ENCODE measurements at places on chromosomes 1 and 21.

GRCh38 chr1:47918257-47918867, 78.8 kb downstream of the TRABD2B start:
- no peak for DNase-seq

- no peak for DNase-seq
These were observed 1.8 kb downstream of the EYA3 start for GRCh38 chr1:28086651-28087050.

GRCh38 chr1:7580923-7581753, 190.0 kb upstream of the VAMP3 start:
- peak; percentile 56 for DNase-seq

DNA sequence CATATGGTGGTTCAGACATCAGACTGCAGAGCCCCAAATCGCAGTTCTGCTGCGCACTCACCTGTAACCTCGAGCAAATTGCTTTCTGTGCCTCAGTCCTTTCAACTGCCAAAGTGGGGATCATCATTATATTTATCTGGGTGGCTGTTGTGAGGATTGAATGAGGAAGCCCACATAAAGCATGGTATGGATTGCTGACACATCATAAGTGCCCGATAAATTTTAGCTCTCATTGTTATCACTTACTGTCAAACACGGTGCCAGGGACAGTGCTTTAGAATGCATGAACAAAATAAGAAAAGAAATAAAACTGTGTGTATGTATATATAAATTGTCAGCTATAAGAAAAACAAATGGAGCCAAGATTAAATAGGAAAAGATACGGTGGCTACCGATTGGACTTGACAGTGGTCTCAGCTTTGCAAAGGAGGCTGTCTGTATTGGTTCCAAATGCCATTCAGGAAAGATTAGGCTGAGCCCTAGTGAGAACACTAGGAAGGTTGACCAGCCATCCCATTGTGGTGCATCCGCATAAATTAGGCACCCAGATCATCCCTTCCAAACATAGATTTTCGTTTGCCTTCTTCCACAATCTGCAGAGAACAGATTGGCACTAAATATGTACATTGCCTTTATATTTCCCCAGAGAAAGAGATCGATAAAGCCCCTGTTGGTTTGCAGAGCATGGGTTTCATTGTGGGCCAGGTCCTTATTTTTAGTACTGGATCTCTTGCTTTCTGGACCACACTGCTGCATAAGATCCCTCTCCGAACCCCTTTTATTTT, 91.8 kb upstream of the KAZN start:
- DNase-seq: no peak

DNA sequence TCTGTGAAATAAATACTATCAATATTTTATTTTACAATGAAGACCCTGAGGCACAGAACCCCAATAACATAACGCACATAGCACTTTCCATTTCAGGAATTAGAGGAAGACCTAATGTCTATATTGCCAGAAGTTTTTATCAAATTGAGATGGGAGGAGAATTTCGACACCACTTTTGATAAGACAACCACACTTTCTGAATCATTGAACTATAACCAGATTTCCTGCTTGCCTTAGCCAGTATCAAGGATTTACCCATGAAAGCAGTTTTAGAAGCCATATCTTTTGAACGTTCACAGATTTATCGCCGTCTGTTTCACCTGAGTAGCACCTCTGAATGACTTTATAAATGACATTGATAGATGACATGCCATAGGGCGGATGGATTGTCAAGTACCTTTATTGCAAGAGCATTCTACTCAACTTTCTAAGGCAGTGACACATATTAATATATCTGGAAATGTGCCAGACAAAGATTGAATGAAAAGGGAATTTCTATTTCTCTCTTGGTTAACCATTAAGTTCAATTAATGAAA, 768.4 kb downstream of the LTN1 start:
- no peak for DNase-seq

DNA sequence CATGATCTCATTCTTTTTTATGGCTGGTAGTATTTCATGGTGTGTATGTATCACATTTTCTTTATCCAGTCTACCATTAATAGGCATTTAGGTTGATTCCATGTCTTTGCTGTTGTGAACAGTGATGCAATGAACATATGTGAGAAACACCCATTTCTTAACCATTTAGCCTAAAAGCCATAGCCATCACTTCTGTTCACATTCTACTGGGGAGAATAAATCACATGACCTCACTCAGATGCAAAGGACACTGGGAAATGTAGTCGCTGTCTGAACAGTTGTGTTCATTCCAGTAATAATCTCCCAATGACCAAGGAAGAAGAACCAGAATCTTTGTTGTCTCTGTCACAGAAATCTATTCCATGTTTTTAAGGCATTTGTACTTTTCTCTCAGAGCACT, 15.1 kb upstream of the PLA2G2E start:
- no peak for DNase-seq

DNA sequence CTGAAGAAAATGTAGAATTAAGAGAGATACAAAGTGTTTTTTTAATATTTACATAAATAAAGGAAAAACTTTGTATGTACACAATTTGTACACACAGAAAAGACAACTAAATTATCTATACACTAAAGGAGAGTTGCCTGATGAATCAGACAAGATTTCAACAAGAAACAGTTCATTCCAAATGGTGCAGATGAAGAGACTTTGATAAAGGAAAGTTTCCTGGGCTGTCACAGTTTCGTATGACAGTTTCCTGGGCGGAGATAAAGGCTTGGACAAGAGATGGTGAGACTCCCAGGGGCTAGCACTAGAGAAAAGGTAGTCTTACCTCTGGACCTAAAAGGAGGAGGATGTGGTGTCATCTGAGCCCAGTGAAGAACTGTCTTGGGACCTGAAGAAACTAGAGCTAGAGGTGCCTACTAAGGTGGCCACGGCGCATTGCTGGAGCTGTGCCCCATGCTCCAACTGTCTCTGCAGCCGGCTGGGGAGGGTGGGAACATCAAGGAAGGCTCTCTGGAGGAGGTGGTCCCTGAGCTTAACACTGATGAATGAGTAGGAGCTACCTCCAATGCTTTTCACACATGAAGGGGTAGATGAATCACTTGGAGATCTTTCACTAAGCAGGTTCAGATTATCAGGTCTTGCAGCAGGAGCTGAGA, 32.2 kb downstream of the ETS2 start:
- no peak for DNase-seq

GRCh38 chr1:182674346-182675246, 9.8 kb downstream of the RGS8 start:
- DNase-seq: no peak

- DNase-seq: no peak
These were observed 9.5 kb downstream of the EPHA8 start for GRCh38 chr1:22572818-22573217.

- DNase-seq: no peak
These were observed 5.3 kb upstream of the EVA1B start for GRCh38 chr1:36328713-36329112.

GRCh38 chr1:231383159-231383860, 38.8 kb downstream of the EGLN1 start:
- no peak for DNase-seq
